DMS79 treated with DMSO at 0.1 percent for 48 hours (cell line): ENCODE measurements at places on chromosomes 2 and 18.

GRCh38 chr2:207337234-207338219, 171.8 kb upstream of the KLF7 start:
- DNase-seq = no peak

DNA sequence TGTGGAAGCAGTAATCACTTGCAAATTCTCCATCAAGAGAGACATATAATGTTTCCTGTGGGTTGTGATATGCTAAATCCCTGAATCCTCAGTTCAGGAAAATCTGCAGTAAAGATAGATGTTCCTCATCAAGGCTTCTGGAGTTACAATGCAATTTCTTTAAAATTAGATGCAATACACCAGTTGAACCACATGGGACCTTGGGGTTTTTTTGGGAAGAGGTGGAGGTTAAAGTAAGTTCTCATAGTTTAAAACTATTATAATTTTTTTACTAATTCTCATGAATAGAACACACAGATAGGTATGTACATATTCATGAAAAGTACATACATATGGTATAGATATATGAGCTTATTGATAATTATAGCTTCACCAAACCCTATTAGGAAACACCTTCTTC, 496.2 kb downstream of the SATB2 start:
- DNase-seq = no peak

DNA sequence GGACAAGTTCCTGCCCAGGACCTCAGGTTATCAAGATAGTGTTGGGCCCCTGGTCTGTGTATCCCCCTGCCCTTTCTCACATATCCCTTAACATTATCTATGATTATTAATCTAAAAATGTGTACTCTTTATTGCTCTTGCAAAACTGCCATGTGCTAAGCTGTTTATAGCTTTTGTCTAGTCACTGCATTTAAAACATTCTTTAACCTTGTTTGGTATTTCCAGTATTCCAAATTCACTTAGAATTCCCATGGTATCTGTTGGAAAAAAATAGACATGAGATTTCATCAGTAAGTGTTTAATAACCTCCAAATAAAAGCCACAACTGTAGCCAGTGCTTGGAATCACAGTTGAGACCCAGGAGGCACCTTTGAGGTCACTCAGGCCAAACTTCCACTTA, 16.2 kb upstream of the GLS start:
- DNase-seq = no peak

DNA sequence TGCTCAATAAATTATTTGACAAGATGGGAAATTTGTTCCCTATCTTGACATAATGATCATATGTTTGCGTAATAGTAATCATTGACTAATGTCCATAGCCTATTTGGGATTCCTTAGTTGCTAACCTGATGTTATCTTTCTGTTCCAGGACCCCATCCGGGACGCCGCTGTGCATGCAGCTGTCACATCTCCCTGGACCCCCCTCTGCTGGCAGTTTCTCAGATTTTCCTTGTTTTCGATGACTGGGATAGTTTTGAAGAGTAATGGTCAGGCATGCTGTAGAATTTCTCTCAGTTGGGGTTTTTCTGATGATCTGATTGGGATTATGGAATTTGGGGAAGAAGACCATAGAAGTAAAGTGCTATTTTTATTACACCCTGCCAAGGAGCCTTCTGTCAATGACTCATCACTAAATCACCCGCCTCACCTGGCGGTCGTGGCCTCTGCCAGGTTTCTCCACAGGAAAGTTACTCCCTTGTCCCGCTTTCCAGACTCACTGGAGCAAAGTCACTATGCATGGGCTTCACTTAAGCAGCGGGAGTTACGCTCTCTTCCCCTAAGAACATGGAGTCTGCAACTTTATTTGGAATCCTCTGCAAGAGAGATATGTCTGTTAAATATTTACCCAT, 19.9 kb upstream of the TMEM18 start:
- no peak for DNase-seq
